ENCODE measurements at places on chromosomes 2 and 18.

- no peak for DNase-seq
Observed at GRCh38 chr18:59657012-59657411, 40.2 kb downstream of the CCBE1 start.

- no peak for DNase-seq
Observed at GRCh38 chr2:77169426-77169825, 352.8 kb downstream of the LRRTM4 start.

GRCh38 chr2:105546628-105546974 lies 147.8 kb upstream of the FHL2 start:
- DNase-seq: no peak

DNA sequence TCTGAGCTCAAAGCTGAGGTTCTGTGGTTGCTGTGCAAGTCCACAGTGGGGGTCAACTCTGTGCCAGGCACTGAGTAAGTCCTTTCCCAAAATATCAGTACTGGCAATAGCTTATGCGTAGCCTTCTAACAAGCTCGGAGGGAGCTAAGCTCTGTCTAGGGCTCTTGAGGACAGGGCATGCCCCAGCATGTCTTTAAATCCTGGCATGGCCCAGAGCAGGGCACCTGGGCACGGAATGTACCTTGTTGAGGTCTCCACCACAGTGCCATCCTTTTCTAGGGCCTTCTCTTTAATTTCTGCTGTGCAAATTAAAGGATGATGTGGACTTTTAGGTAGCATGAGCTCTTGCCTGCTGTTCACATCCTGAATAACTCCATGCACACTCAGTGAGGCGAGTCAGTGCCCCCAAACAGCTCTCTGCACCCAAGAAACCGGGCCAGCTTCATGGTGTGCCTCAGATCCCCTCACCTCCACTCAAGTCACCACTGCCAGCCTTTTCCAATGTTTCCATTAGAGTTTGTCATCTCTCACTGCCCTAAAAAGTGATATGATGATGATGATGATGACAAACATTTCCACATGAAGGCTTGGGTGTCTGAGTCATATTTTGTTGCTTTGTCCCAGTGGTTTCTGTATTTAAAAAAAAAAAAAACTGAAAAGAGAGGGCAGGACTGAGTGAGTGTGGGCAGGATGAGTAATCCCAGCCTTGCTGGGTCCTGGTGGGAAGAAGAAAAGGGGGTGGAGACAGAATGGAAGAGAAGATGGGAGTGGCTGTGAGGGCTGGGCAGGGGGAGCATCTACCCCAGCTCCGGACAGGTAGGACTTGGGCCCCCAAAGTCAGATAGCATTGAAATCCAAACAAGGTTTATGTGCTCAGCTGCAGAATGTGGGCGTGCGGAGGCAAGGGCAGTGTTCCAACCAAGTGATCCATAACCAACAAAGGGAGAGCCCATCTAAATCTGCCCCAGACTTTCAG lies 78.9 kb downstream of the ZBTB7C start:
- DNase-seq: peak; percentile 87

- no peak for DNase-seq
Observed at GRCh38 chr2:164993287-164994016, 38.1 kb upstream of the SLC38A11 start.

- DNase-seq: peak; percentile 34
Observed at GRCh38 chr18:55523001-55523400, 65.0 kb downstream of the TCF4 start.

GRCh38 chr2:156340804-156341451 lies 8.4 kb upstream of the NR4A2 start:
- DNase-seq: no peak
